Caki2 (cell line): ENCODE measurements at places on chromosomes 5 and 9. TPM values are rescaled to one million over a fixed set of nuclear protein-coding genes. Genes with fewer than 3 reads are reported as not detected.
A peak's percentile ranks its signal among the peaks of the same experiment; 100 is the strongest.

The LECT2 gene
- not detected in 2 replicates for total RNA-seq

The IL9 gene
- not detected in 2 replicates for total RNA-seq

The FOXD4L4 gene
- not detected in 2 replicates for total RNA-seq

The PPP2CA gene
- total RNA-seq = 177 and 285 TPM in 2 replicates

The PCDHGA10 gene
- 0.14 TPM in 1 of 2 replicates, not detected in the other for total RNA-seq

The C9orf50 gene
- not detected in 2 replicates for total RNA-seq

The MARCOL gene
- total RNA-seq = not detected in 2 replicates

DNA sequence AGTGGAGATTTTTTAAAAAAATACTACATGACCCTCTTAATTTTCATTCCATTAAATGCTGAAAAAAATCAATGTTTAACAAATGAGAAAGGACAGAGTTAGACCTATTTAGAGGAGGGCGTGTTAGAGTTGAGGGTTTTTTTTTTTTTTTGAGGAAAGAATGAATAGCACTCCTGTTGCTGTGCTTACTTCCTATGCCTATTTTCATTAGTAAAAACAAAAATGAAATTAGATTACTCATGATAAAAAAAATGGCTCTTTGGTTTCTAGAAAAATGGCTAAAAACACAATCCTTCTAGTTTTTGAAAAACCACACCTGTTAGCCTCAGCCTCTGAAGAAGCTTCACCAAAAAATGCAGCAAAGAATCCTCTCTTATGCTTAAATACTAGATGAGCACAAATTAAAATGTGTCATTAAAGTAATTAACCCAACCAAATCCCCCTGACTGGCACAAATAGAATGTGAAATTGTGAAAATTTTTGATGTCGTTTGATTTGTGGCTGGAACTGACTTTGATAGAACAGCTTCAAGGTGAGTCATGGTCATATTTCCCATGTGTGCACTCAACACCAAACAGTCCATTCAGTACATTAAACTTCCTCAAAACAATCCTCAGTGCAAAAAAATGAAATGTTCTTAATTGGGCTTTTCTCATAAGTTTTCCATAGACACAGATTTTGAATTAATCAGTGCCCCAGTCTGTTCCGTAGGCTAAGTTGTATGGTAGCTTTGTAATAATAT is 98.0 kb downstream of the MACIR start:
- no peak for DNase-seq

GRCh38 chr5:163915481-163915961 is 410.1 kb downstream of the MAT2B start:
- no peak for DNase-seq

DNA sequence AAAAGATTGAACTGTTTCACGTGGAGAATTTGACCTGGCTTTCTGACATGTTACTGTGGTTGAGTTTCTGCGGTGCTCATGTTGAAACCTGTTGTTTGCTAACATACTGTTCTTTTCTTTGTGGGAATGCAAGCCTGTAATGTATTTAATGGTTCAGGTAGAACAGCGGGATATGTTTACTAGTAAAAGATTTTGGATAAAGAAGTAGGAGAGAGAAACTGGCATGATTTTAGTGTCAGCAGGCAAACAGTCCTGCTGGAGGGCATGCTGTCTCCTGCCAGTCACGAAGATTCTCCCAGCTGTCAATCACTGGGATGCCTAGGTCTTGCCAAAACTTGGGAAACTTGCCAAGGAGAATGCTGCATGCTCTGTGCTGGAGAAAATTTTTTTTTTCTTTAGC is 263.5 kb downstream of the TAF11L14 start:
- no peak for DNase-seq

- no peak for DNase-seq
Observed at GRCh38 chr9:71814226-71814625, 45.9 kb upstream of the CEMIP2 start.

DNA sequence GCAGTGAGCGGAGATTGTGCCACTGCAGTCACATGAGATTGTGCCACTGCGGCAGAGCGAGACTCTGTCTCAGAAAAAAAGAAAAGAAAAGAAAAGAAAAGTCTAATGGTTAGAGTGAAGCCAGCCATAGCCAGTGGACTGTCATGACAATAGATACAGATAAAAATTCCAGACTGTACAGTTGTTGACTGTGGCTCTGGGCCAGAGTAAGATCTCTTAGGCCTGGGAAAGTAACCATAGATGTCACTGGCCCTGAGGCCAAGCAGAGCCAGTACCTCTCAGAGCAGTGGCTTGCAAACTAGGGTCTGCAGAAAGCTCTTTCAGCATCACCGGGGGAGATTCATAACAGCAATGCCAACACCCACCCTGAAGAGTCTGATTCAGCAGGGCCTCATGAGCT is 44.1 kb upstream of the SUB1 start:
- no peak for DNase-seq

GRCh38 chr9:131087354-131087893 is 8.9 kb upstream of the AIF1L start:
- DNase-seq = no peak

- DNase-seq = peak; percentile 96
Observed at GRCh38 chr5:169583424-169584220, at the start of gene SPDL1. TSS of gene SPDL1 (plus strand) at chr5:169583773. CDS start at chr5:169588417, 4,644 bp downstream.

DNA sequence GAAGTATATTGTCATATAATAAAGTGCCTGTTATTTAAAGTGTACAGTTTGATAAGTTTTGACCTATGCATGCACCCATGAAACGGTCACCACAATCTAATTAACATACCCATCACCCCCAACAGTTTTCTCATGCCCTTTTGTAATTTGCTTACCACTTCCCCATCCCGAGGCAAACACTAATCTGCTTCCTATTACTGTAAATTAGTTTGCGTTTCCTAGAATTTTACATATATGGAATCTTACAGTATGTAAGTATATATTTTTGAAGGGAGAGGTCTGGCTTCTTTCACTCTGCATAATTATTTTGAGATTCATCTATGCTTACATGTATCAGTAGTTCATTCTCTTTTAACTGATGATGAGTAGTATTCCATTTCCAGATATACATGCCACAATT is 56.5 kb downstream of the AMBP start:
- DNase-seq = no peak

DNA sequence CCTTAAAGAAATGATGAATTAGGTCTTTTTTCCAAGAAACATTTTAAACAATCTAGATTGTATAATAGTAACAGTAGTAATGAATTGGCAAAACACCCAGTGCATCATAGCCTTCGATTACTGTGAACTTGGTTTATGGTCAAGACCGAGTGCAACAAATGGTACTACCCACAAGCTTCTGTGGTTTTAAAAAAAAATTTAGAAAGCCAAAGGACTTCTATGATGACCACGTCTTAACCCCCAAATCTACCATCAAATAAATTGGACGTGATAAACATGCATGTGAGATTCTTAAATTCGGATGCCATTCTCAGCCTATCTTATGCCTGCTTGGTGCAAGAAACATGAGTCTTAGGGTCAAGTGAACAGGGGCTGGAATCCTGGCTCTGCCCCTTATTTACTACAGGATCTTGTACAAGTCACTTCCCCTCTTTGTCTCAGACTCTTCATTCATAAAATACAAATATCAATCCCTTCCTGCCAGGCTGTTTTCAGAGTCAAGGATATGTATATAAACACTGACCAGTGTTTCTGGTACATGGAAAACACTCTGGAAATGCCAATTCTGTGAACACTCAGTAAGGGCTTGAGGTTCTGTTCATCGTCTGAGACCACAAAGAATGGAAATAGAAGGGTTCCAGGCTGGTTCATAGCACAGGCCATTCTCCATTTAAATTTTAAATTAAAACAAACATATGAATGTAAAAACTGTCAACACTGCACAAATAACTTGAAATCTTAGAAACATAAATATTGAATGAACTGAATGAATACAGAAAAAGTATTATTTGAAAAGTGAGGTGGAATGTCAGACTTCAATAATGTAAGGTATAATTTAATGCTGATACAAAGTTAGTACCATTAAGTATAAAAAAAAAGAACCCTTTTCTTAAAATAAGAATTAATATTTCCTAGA is 107.8 kb downstream of the NR6A1 start:
- DNase-seq = no peak

GRCh38 chr5:1310118-1310517 is 15.2 kb upstream of the TERT start:
- no peak for DNase-seq
